Hindlimb muscle (tissue), 1 donor: ENCODE measurements at places on chromosomes 12 and 14. TPM values are rescaled to one million over a fixed set of nuclear protein-coding genes. Genes with fewer than 3 reads are reported as not detected.

GRCh38 chr12:102513272-102513671, 32.9 kb upstream of the IGF1 start:
- no peak for DNase-seq

The MYO1H gene
- 0.25 TPM for polyA plus RNA-seq

DNA sequence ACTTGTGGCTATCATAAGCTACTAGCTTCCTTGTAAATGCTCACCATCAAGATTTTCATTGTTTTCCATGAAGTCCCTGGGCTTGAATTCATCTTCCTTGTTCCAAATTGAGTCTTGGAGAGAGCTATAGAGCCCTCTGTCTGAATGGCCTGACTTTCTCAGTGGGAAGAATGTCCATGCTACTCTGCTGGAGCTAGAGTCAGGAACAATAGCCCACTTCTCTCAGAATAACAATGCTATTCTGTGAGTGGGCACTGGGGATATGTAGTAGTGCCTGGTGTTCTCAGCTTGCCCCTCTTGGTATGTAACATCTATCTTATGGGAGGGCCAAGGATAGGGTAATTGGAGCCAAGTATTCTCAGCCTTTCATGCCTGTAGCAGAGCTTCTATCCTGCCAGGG, 127.6 kb upstream of the TRHDE start:
- no peak for DNase-seq

- no peak for DNase-seq
Measured at GRCh38 chr12:102960766-102961465, 3.4 kb downstream of the ASCL1 start.

- no peak for DNase-seq
Measured at GRCh38 chr12:46743456-46743855, 82.3 kb downstream of the SLC38A4 start.

The KLRD1 gene
- polyA plus RNA-seq: 0.59 TPM

DNA sequence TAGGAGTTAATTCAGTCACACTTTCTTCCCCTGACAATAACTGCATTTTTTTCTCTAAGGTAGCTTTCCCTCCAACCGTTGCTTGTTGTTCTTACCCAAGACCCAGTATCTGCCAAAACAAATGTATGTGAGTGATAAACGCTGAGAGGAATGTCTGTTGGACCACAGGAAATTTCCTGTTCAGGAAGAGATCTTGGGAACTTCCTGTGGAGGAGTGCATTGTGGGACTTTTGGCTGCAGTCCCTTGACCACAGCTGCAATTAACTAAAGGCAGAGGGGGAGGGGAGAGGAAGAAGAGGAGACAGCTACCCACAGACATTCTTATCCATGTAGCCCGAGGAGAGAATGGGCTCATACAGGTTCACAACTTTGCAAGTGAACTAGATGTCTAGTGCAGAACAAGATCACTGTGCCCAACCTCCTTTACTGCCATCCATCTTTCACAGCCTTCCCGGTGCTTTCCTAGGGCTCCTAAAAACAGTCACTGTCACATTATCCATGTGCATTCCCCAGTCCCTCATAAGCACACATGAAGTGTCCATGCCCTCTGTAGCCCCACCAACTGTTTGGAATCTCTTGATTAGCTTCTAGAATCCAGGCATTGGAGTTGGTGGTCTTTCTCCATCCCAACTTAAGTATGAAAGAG, 149.5 kb downstream of the ETV6 start:
- no peak for DNase-seq

The ANKS1B gene
- 2.2 TPM for polyA plus RNA-seq

GRCh38 chr14:68966872-68967301, 12.2 kb downstream of the ACTN1 start:
- no peak for DNase-seq

DNA sequence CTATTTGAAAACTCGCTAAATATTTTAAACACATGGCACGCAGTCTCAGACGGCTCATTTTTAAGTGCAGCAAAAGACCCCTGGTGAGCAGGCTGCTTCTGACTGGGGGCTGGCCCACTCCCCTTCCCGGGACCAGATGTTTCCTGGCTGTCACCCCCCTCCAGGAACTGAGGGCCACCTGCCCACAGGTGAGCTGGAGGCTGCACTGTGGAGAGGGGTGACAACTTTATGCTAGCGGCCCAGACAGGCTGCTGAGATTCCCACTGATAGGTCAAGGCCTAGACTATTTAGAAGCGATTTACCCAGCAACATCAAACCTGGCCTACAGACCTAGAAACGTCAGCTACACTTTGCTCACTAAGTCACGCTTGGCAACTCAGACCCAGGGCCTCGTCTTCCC, 92.1 kb downstream of the BCL11B start:
- DNase-seq: no peak

The TAS2R46 gene
- polyA plus RNA-seq: not detected

- DNase-seq: no peak
Measured at GRCh38 chr12:14771651-14772137, 31.6 kb downstream of the WBP11 start.

The ADAM21 gene
- 0.40 TPM for polyA plus RNA-seq

The DNAAF2 gene
- polyA plus RNA-seq: 7.7 TPM

The GPRC5D gene
- polyA plus RNA-seq: not detected

GRCh38 chr12:97267594-97268202, 194.9 kb upstream of the RMST start:
- DNase-seq: no peak

- no peak for DNase-seq
Measured at GRCh38 chr12:79521576-79521975, 169.2 kb downstream of the PAWR start.

DNA sequence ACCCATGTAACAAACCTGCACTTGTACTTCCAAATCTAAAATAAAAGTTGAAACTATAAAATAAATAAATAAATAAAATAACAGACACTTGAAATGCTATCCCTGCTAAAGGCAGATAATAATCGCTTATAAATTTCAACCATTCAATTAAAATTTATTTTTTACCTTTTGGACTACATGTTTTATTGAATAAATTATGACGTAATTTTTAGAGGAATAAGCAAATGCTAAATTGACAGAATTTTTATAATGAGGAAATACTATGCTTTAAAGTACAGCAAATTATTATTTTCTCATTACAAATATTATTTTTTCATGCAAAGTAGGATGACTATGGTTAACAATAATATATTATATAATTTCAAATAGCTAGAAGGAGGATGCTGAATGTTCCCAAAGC, 658.6 kb upstream of the LMO3 start:
- DNase-seq: no peak

- no peak for DNase-seq
Measured at GRCh38 chr12:29146196-29146595, 2.9 kb upstream of the FAR2 start.

- DNase-seq: no peak
Measured at GRCh38 chr14:71532790-71533189, 399.4 kb upstream of the RGS6 start.

DNA sequence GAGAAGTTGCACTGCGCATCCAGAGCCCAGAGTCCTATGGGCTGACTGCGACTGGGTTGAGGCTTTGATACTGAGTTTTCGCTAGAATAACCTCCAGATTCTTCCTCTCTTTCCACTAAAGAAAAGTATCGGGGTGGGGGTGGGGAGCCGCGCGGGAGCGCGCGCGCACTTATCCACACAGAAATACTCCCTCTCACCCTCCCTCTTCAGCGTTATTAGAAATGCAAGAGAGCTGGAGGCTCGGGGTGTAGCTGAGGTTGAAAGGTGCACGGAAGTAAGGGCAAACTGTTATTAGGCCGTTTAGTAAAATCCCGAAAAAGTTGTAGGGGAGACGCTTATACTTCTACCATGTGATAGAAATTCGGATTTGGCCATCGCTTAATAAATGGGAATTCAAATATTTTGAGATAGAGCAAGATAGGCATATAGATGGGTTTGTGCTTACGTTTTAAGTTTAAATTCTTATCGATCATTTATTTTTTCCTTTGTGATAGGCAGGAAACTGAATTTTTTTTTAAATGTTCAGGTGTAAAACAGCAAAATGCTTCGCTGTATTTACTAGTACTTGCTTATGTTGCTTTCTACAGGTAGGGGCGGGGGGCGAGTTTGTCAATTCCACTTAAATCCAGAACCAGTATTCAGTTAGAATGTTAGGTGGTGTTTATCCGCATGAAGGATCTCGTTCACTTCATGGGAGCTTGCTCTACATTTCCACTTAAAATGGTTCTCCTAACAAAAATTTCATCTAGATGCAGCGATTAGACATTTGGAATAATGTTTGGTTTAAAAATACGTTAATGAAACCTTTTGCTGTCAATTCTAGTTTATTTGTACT, 1.1 kb downstream of the ARHGAP5 start:
- DNase-seq: peak; percentile 78

GRCh38 chr14:90894241-90894640, 78.0 kb upstream of the TTC7B start:
- DNase-seq: no peak

DNA sequence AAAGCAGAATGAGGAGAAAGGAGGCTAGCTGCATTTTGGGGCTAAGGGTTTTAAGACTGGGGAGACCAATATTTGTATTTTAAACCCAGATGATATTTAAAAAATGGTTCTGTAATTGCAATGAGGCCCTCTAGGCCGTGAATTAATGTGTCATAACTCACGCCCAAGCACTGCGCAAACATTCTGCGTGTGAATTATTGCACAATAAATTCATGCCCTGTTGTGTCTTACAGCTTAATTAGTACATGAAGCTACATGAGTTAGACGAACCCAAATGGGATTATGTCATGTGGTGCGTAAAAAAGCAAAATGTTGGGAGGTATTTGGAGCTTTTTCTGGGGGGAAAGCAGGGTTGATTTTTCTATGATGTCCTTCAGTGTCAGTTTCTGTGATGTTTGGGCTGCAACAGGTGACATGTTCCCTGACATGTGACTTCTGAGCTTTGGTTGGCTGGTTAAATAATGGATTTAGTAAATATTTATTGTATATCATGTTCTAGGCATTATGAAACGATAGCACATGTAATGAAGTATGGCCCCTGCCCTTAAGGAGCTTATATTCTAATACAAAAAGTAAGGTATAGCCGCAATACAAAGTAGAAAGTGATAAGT, 30.4 kb upstream of the CISTR start:
- DNase-seq: no peak

- no peak for DNase-seq
Measured at GRCh38 chr14:80415636-80416035, 204.3 kb upstream of the DIO2 start.

GRCh38 chr14:71089971-71090370, 182.7 kb downstream of the PCNX1 start:
- no peak for DNase-seq

DNA sequence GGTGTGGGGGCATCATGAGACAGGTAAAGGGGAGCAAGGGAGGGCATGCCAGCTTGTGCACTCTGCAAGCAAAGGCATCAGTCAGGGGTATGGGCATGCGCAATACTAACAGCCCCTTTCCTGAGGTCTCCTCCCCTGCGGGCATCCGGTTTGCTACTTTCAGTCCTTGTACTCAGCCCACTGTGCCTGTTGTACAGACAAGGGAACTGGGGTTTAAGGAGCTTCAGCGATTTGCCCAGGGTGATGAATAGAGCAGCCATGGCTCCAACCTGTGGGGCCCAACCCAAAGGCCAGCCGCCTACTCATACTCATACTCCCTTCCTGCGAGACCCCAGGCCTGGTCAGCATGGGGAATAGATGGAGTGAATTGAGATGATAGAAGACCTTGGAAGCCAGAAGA, 66.7 kb downstream of the GALNT16 start:
- no peak for DNase-seq

DNA sequence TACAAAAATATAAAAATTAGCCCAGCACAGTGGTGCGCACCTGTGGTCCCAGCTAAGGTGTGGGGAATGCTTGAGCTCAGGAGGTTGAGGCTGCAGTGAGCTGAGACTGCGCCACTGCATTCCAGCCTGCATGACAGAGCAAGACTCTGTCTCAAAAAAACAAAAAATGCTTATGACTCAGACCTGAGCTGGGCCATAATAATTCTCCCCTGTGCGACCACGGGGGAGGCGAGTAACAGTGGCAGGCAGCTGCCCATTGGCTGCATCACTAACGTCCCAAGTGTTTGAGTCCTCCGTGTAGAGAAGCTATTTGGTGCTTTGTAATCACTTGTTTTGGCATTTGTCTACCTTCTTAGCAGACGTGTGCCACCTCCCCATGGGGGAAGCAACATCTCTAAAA, 24.9 kb downstream of the PSMC1 start:
- DNase-seq: no peak

- DNase-seq: no peak
Measured at GRCh38 chr12:30719060-30719459, 23.4 kb upstream of the IPO8 start.
